ENCODE measurements at places on chromosomes 7 and 10.
A peak's percentile ranks its signal among the peaks of the same experiment; 100 is the strongest.

DNA sequence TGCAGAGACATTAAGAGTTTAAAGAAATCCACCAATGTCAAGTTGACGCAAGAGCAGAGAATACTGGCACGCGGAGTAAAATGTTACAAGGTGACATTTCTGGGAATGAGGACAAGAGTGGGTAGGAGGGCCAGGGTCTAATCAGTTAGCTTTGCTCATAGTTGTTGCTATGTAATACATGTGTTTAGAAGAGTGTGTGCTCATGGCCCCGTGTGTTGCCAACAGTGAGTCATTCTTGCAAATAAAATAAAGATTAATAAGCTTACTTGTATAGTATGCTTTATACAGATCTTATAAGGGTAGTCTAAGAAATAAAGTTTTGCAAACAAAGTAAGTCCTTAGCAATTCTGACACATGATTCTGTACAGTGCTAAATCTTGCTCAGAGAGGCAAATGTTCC lies 64.5 kb downstream of the DNMBP start:
- no peak for DNase-seq

- no peak for DNase-seq
These were observed 87.3 kb upstream of the SEC61G start for GRCh38 chr7:54846273-54846672.

- no peak for DNase-seq
These were observed 1.2 kb upstream of the UNCX start for GRCh38 chr7:1231214-1232102.

DNA sequence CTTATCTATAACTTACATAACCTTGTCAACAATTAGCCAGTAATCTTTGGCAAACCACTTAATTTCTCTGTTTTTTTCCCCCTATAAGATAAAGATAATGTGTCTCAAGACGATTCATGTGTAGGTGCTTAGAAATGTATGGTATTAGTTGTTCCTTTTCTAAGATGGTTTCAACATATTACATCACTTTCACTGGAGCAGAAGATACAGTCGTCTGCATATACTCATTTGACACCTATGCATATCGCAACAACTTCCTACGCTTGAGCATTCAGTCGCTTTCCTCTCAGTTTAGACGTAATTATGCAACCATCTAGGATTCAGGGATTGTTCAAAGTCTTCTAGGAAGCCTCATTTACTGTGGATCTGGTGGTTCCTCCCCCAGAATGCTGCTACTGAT lies 396.7 kb downstream of the PHTF2 start:
- no peak for DNase-seq

DNA sequence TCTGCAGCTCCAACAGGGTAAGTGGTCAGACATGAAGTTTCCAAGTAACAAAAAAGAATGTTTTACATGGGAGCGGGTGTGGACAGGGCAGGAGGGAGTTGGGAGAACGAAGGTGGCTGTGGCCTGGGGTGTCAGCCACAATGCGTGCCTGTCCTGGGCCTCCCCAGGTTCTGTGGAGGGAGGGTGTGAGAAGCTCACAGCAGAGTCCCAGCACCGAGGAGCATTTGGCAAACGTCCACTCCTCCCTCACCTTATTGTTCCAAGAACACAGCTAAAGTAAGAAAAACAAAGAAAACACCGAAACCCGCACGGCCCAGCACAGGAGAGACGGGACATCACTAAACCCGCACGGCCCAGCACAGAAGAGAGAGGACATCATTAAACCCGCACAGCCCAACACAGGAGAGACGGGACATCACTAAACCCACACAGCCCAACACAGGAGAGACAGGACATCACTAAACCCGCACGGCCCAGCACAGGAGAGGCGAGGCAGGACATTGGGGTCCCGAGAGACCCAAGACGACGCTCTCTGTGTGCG lies 226.4 kb downstream of the MAD1L1 start:
- peak; percentile 5 for DNase-seq

- no peak for DNase-seq
These were observed 20.7 kb downstream of the CCDC3 start for GRCh38 chr10:12980713-12981306.

DNA sequence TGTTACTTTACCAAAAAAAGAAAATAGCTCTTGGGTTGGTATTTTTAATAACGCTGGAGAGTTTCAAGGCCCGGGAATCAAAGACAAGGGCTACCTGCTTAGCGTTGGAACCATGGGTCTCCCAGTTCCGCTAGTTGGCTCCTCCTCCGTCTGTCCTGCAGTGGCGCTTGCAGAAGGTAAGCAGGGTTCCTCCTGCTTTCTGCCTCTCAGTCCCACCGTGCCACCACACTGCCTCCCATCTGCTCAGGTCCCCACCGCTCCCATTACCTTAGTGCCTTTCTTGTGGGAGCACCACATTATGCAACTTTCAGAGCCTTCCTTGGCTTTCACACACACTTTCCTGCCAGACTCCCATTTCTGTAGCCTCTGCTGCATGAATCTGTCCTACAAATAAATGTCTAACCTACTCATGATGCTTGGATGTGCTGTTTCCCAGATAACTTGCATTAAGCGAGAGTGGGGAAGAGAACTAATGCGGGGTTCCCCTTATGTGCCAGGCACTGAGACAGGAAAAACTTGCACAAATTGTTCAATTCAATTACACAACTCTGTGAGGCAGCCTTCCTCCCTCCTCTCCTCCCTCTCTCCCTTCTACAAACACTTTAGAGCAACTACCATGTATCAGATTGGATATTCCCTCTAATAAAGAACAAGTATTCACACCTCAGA lies 124.5 kb downstream of the AOAH start:
- no peak for DNase-seq

DNA sequence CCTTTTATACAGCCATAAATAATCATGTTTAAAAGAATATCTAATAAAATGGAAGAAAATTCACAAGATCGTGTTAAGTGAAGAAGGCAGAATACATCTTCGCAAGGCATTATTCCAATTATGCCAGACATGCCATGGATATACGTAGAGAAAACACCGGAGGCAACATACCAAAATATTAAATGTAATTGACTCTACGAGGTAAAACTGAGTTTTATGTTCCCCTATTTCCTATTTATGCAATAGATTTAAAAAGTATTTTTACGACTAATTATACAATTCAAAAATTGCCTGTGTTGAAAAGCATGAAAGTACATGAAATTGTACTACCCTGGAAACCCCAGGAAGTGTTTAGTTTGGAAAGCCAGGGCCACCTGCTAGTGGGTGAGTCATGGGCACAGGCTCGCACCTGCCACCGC lies 936 bp upstream of the REPIN1 start:
- DNase-seq, result no peak

- DNase-seq, result no peak
These were observed 31.7 kb upstream of the IKZF1 start for GRCh38 chr7:50272808-50273207.

GRCh38 chr7:95316588-95316987 lies 7.7 kb downstream of the PON1 start:
- DNase-seq, result no peak

GRCh38 chr7:156759143-156759542 lies 118.6 kb downstream of the RNF32 start:
- no peak for DNase-seq

DNA sequence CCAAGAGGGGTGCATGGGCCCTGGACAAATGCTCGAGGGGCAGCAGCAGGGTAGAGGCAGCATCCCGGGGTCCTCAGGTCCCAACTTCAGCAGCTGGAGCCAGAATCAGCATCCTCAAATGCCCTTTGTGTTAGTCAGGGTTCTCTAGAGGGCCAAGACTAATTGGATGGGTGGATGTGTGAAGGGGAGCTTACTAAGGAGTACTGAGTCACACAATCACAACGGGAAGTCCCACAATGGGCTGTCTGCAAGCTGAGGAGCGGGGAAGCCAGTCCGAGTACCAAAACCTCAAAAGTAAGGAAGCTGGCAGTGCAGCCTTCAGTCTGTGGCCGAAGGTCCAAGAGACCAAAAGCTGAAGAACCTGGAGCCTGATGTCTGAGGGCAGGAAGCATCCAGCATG lies 162.9 kb upstream of the TCERG1L start:
- DNase-seq, result no peak

- peak; percentile 36 for DNase-seq
These were observed at the start of gene DPYSL4 for GRCh38 chr10:132186488-132187429. Gene DPYSL4 (plus strand): TSS chr10:132186948. CDS start chr10:132187064, 116 bp downstream.

GRCh38 chr7:112173568-112173905 lies 32.7 kb downstream of the DOCK4 start:
- no peak for DNase-seq

GRCh38 chr7:44060091-44060947 lies 5.0 kb downstream of the PGAM2 start:
- DNase-seq, result peak; percentile 11

- DNase-seq, result no peak
These were observed 63.7 kb upstream of the APBB1IP start for GRCh38 chr10:26374426-26374825.

- DNase-seq, result no peak
These were observed 269.0 kb downstream of the DOCK4 start for GRCh38 chr7:111937163-111937562.

- DNase-seq, result no peak
These were observed 158.6 kb upstream of the LYZL1 start for GRCh38 chr10:29130190-29130673.

Measured in activated CD8-positive, alpha-beta memory T cell treated with anti-CD3 and anti-CD28 coated beads, Interleukin-2, amount 50 U/mL, for 4 hours (primary cell).